ENCODE measurements at places on chromosomes 5 and 9.

DNA sequence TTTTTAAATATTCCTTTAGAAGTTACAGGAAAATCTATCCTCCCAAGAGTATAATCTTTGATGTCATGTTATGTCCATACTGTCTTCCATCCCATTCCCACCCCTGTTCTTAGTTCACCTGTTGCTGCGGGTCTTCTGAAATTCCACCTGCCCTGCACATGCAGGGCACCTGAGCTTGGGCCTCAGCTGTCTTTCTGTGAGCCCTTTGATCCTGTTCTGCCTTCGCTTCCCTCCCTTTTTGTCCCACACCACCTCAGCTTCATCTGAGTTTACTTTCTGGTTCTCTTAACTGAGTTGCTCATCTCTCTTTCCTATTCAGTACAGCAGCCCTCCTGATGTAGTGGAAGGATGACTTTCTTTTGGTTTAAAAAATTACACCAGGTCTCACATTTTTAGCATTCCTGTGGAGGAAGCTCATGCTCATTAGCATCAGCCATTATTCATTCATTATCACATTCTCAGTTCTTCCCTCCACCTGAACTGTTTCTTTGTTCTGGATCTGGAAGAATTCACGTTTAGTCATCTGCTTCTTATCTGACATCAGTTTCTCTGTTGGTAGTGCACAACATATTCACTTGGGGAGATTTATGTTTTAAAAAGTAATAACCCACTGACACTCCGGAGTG, 211.0 kb downstream of the ADCY2 start:
- DNase-seq = no peak

- DNase-seq = no peak
Observed at GRCh38 chr5:15487228-15487627, 12.8 kb upstream of the FBXL7 start.

- no peak for DNase-seq
Observed at GRCh38 chr9:38186404-38187115, 117.5 kb upstream of the SHB start.

GRCh38 chr5:149724130-149724840, 5.8 kb upstream of the PPARGC1B start:
- DNase-seq = no peak

DNA sequence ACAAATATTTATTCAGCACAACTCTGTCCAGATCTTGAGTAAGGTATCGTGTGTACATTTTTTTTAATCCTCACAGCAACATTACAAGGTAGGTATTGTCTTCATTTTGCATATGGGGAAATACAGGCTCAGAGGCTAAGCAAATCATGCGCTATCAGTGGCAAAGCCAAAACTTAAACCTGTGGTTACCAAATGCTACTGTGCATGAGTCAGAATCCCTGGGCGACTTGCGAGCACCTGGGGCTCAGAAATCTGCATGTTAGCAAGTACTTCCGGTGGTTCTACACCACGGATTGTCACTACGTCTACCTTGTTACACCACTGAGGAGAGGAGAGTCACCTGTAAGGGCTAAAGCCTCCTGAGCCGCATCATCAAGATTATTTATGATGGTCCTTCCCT, 21.3 kb downstream of the C5orf58 start:
- peak; percentile 54 for DNase-seq

- no peak for DNase-seq
Observed at GRCh38 chr9:110170357-110171257, 37.4 kb downstream of the C9orf152 start.

GRCh38 chr9:131457746-131458145, 45.0 kb upstream of the POMT1 start:
- DNase-seq = no peak

- no peak for DNase-seq
Observed at GRCh38 chr9:9905736-9906135, 707.1 kb downstream of the PTPRD start.

- DNase-seq = no peak
Observed at GRCh38 chr9:82890865-82891264, 172.1 kb downstream of the RASEF start.

GRCh38 chr5:79800979-79801827, 111.6 kb downstream of the CMYA5 start:
- DNase-seq = no peak

DNA sequence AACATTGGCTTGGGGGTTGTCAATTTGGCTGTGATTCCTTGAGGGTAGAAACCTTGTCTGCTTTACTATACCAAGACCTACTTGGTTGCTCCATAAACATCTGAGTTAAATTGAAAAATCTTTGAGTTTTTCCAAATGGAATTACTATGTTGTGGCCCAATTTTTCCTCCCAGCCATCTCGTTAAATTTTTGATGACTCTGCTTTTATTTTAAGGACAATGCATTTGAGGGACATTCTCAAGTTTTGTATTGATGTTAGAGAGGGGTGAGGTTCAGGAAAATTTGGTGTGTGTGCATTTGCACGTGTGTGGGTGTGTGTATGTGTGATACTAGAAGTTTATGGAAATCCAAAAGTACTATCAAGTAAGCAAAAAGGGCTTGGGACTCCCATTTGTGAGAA, 491.4 kb upstream of the KLF4 start:
- no peak for DNase-seq

DNA sequence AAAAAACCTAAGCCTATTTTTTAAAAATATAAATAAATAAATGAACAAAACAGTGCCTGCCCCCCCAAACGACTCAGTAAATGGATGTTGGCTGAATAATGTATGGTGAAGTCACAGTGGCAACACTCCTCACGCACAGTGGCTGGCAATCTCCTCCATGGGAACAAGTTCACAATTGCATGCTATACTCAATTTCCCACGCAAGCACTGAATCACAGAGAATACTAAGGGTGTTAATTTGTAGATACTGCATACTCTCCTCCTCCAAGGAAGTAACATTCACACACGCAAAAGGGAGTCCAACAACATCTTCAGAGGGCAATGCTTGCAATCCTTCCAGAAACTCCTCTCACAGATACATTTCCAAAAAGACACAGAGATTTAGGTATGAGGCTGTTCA, 47.5 kb downstream of the SERINC5 start:
- DNase-seq = no peak

Measured in activated T-helper 1 cell treated with anti-CD3 and anti-CD28 coated beads, Interleukin-2, amount 50 U/mL, for 16 hours (primary cell).